Body of pancreas (tissue), 4 donors: ENCODE measurements at places on chromosomes 2 and 18. TPM values are rescaled to one million over a fixed set of nuclear protein-coding genes. Genes with fewer than 3 reads are reported as not detected.
A peak's percentile ranks its signal among the peaks of the same experiment; 100 is the strongest.

Gene ABCG8
- total RNA-seq, result not detected

Gene EGR4
- total RNA-seq, result not detected

Gene ARL4C
- total RNA-seq, result 7.8 TPM

Gene GPAT2
- total RNA-seq, result 2.0 TPM

Gene RTP5
- total RNA-seq, result not detected

Gene FSHR
- not detected for total RNA-seq

Gene MC5R
- not detected for total RNA-seq

- DNase-seq, result no peak
- H3K4me1 ChIP-seq, result peaks cover 14% of the 10 kb centered on the region
- H3K27ac ChIP-seq, result no peak overlapping the region
- H3K4me3 ChIP-seq, result no peak overlapping the region
- H3K36me3 ChIP-seq, result no peaks in the 10 kb centered on the region
Observed at GRCh38 chr2:25234738-25235137, 66.4 kb upstream of the POMC start.

GRCh38 chr2:11478899-11479605 lies 13.1 kb upstream of the E2F6 start:
- no peak overlapping the region for H3K4me3 ChIP-seq
- H3K27ac ChIP-seq, result no peak overlapping the region
- H3K27me3 ChIP-seq, result no peaks in the 10 kb centered on the region
- peaks cover 16% of the 10 kb centered on the region for H3K4me1 ChIP-seq

DNA sequence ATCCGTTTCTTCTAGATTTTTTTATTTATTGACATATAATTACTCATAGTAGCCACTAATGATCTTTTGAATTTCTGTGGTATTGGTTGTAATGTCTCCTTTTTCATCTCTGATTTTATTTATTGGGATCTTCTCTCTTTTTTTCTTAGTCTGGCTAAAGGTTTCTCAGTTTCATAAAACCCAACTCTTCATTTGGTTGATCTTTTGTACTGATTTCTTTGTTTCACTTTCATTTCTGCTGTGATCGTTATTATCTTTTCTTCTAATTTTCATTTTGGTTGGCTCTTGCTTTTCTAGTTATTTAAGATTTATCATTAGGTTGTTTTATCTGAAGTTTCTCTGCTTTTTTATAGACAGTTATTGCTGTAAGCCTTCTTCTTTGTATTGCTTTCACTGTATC lies 463.6 kb upstream of the CRIM1 start:
- H3K4me3 ChIP-seq, result no peak overlapping the region
- DNase-seq, result no peak
- H3K27ac ChIP-seq, result no peak overlapping the region
- H3K4me1 ChIP-seq, result no peaks in the 10 kb centered on the region
- no peaks in the 10 kb centered on the region for H3K36me3 ChIP-seq
- H3K27me3 ChIP-seq, result no peaks in the 10 kb centered on the region

DNA sequence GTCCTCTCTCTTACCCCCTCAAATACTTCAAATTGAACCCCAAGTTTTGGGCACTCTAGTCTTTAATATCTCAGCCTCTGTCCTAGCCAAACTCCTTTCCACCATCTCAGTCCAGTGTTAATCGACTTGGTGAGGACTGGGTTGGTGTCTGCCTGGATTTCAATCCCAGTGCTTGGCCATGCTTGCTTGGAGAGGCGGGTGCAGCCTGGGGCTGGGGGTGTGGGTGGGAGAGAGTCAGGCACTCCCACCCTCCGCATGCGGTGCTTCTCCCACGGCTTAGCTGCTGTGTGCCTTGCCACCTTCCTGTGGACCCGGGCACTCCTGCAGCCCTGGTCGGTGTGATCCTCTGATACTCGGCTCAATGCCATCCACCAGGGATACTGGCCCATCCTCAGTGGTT lies 220.8 kb upstream of the HDAC4 start:
- DNase-seq, result no peak
- no peak overlapping the region for H3K27ac ChIP-seq
- H3K27me3 ChIP-seq, result no peaks in the 10 kb centered on the region
- H3K4me1 ChIP-seq, result no peaks in the 10 kb centered on the region
- H3K36me3 ChIP-seq, result no peaks in the 10 kb centered on the region
- no peak overlapping the region for H3K4me3 ChIP-seq

GRCh38 chr18:63505566-63506335 lies 29.0 kb downstream of the SERPINB5 start:
- DNase-seq, result peak; percentile 9
- H3K36me3 ChIP-seq, result no peaks in the 10 kb centered on the region
- H3K27me3 ChIP-seq, result no peaks in the 10 kb centered on the region
- no peak overlapping the region for H3K4me3 ChIP-seq
- no peaks in the 10 kb centered on the region for H3K4me1 ChIP-seq

- H3K27ac ChIP-seq, result no peak overlapping the region
- H3K4me1 ChIP-seq, result no peaks in the 10 kb centered on the region
- no peak overlapping the region for H3K4me3 ChIP-seq
- no peaks in the 10 kb centered on the region for H3K27me3 ChIP-seq
Observed at GRCh38 chr2:78145997-78146722, 624.0 kb upstream of the LRRTM4 start.

DNA sequence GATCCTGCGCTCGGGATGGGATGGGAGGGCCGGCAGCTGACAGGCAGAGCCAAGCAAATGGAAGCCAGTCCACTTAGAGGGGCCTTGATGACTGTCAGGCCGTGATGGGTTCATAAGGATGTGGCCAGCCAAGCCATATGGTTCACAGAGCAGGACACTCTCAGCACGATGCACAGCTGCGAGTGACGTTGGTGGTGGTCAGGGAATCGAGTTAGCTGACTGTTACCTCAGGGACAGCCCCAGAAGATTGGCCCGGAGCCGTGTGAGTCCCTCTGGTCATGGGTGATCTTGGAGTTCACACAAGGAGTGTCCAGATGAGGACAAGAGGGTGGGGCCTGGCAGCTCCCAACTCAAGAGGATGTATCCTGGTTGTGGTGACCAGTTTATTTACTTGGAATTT lies 70.2 kb downstream of the TPGS2 start:
- no peak overlapping the region for H3K4me3 ChIP-seq
- no peak overlapping the region for H3K27ac ChIP-seq
- DNase-seq, result no peak
- no peaks in the 10 kb centered on the region for H3K36me3 ChIP-seq
- H3K4me1 ChIP-seq, result peaks cover 15% of the 10 kb centered on the region

GRCh38 chr18:34493566-34494358 lies 216.3 kb upstream of the DTNA start:
- no peaks in the 10 kb centered on the region for H3K36me3 ChIP-seq
- DNase-seq, result peak; percentile 64
- peaks cover 16% of the 10 kb centered on the region for H3K4me1 ChIP-seq
- peak overlapping the region; percentile 99 for H3K27ac ChIP-seq
- H3K27me3 ChIP-seq, result no peaks in the 10 kb centered on the region

DNA sequence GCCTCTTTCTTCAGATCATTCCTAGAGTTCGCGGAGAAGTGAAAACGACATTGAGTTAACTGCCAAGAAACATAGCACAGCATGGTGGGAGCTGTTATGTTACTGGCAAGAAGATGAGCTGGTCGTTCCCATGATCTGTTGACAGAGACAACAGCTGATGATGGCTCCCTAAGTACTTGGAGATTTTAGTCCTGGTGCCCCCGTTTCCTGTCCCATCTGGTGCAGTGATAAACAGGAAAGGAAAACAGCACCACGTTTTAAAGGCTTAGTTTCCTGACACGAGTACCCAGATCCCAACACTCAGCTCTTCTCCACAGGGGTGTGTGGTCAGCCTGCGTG lies 56.4 kb upstream of the KCNG2 start:
- H3K4me3 ChIP-seq, result no peak overlapping the region
- no peak overlapping the region for H3K27ac ChIP-seq
- no peak for DNase-seq
